Immature natural killer cell (primary cell): ENCODE measurements at places on chromosomes 3 and 15. TPM values are rescaled to one million over a fixed set of nuclear protein-coding genes. Genes with fewer than 3 reads are reported as not detected.

Gene UBA7
- polyA plus RNA-seq, result 54.7 TPM

Gene GALNT15
- not detected for polyA plus RNA-seq

Gene IGSF10
- polyA plus RNA-seq, result not detected

Gene ULK4
- polyA plus RNA-seq, result 10.6 TPM

Gene CPLX3
- not detected for polyA plus RNA-seq

Gene PDCD10
- polyA plus RNA-seq, result 93.4 TPM

Gene MNS1
- polyA plus RNA-seq, result 0.09 TPM

Gene ADAMTS17
- 0.53 TPM for polyA plus RNA-seq

Gene ZNF35
- polyA plus RNA-seq, result 6.5 TPM

Gene SEMA6D
- polyA plus RNA-seq, result not detected

Gene RETNLB
- not detected for polyA plus RNA-seq

Gene TMOD2
- 0.18 TPM for polyA plus RNA-seq

Gene CEP152
- 1.1 TPM for polyA plus RNA-seq

Gene TMIE
- polyA plus RNA-seq, result not detected

Gene SPINK8
- not detected for polyA plus RNA-seq

Gene CDCP1
- polyA plus RNA-seq, result 3.3 TPM
